ENCODE measurements at places on chromosomes 1 and 21.

GRCh38 chr1:186957314-186957713, 128.6 kb downstream of the PLA2G4A start:
- no peak for DNase-seq

- DNase-seq: no peak
Observed at GRCh38 chr1:175978476-175978875, 228.6 kb downstream of the COP1 start.

DNA sequence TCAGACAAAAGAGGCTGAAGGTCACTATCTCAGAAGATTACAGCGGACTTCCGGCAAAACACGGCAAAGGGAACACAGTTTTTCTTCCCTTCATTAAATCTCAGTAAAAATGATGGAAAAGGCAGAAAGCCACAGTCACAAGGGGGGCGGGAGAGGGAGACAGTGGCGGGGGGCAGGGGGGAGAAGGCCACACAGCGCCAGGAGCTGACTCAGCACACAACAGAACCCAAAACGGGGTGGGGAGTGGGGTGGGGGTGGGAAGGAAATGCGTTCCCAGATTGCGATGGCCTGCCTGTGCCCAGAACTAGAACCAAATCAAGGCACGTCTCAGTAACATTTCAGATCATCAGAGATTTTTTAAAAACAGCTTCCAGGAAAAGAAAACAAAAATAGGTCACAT, 13.4 kb downstream of the CFAP74 start:
- no peak for DNase-seq

DNA sequence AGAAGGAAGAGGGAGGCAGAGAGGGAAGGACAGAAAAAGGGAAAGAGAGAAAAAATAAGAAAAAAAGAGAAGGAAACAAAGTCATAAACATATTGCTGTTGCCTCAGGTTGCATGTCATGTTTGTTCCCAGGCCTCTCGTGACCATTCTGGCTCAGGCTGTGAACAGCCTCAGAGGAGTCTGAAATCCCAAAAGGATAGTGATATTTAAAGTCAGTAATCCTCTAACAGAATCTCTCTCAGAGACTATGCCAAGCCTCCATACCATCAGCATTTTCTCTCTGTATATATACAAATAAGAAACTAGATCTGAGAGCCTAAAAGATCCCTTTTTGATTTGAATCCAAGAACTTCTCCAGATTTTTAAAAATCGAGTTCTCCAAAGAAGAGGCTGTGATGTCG, 35.2 kb downstream of the GORAB start:
- no peak for DNase-seq

- DNase-seq: no peak
Observed at GRCh38 chr1:232252546-232253118, 377.3 kb downstream of the SIPA1L2 start.

DNA sequence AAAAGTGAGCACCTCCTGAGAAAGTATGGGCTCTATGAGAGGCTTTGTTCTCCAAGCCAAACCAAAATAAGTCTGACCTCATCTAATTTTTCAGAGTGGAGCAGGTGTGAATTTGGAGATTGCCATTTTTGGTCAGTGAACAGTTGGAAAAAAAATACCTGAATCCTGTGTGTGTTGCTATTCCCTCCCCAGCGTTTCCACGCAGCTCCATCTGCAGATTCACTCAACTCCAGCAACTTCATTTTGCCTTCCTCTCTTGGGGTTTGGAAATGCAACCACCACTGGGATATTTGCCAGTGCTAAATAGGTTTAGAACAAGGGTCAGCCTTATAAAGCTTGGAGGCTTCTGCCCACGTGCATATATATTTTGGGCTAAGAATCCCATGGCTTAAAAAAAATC, 11.2 kb downstream of the CASQ2 start:
- no peak for DNase-seq

- no peak for DNase-seq
Observed at GRCh38 chr1:107459204-107459904, 318.5 kb downstream of the NTNG1 start.

DNA sequence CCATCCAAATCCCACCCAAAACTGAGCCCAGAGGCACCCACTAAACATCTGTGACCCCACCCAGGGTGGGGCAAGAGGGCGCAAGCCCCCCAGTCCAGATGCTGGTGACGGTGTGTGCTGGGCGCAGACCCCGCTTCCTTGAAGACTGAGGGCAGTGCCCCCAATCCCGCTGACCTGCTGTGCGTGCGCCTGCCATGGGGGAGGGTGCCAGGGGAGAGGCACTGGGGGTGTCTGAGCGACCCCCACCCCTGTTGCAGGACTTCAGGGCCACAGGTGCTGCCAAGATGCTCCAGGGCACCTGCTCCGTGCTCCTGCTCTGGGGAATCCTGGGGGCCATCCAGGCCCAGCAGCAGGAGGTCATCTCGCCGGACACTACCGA, 13.3 kb downstream of the COL6A2 start:
- DNase-seq: no peak

DNA sequence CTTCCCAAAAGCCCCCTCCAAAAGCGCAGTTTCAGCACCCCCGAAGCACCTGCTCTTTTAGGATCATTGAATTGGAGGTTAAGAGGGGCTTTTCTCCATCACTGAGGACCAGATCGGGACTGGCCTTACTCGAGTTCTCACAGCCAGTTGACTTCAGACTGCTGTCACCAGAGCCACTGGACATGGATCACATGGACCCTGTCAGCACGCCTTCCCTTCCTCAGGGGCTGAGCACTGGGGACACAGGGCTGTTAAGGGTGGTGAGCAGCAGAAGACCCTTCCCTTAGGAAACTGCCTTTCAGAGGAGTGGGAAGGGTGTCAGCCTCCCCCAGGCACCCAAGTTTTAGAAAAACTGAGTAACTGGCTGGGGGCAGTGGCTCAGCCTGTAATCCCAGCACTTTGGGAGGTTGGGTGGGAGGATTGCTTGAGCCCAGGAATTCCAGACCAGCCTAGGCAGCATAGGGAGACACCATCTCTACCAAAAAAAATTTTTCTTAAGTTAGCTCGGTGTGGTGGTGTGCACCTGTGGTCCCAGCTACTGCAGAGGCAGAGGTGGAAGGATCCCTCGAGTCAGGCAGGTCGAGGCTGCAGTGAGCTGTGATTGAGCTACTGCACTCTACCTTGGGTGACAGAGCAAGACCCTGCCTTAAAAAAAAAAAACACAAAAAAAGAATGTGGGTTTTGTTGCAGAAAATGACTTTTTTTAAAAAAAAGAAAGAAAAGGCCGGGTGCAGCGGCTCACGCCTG, 584 bp upstream of the FGR start:
- DNase-seq: no peak

- DNase-seq: no peak
Observed at GRCh38 chr1:65179148-65179547, 31.1 kb downstream of the AK4 start.

DNA sequence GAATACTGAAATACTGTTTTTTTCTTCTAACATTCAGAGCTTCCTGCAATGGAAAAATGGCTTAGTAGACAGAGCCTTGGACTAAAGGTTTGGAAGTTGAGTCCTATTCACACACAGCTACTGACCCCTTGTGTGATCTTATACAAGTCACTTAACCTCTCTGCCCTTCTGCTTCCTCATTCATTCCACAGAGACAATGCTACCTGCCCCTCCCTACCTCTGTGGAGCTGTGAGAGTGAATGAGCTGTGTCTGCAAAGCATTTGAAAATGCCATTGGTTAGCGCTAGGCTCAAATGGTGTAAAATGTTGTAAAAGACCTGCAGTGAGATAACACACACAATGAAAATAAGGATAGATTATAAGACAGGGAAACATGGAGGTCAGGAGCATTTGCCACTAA, 214.4 kb downstream of the BARHL2 start:
- DNase-seq: no peak

DNA sequence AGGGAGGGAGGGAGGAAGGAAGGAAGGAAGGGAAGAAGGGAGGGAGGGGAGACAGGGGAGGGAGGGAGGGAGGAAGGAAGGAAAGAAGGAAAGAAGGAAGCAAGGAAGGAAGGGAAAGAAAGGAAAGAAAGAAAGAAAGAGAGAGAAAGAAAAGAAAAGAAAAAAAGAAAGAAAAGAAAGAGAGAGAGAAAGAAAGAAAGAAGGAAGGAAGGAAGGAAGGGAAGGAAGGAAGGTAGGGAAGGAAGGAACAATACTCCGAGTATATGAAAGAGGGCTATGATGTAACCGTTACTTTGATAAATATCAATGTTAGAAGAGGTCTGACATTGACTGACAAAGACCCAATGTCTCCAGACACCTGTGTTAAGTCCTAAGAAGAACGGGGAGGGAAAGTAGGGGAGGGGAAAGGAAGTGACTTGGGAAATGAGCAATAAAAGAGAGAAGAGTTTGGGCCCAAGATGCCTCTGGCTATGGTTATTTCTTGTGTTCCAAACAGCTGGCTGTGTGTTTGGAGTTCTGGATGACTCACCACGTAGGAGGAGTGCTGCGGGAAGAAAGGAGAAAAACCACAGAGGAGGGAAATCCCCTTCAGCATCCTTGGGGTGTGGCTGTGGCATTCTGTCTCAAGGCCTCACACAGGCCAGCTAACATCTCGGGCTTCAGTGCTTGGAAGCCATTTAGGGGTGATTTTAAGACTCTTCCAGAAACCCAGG, 37.0 kb upstream of the RXRG start:
- DNase-seq: peak; percentile 23

DNA sequence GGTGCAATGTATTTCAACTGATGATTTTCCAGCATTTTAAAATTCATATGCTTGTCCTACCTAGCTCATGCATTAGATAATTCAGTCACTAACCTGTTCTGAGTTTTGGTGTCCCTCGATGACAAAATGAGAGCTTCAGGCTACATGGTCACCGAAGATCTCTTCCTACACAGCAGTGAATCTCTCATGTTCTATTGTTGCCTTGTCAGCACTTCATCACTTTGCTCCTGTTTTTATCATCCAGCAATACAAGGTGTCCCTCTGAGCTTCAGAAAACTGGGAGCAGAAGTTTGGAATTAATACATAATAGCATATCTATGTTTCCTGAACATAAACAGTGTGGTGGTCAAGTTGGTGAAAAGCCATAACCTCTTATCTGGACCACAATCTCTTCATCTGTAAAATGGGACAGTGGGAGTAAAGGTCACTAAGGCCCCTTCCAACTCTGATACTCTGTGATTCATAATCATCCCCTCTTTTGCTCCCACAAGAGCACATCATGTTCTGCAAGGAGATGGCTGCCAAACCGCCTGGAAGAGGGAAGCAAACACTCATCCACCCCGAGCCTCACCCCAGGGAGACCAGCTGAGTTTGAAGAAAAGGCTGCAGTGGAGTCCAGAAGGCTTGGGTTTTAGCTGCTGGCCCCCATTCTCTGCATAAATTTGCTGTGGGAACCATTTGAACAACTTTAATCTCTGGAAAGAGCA, 137.9 kb upstream of the F3 start:
- no peak for DNase-seq

DNA sequence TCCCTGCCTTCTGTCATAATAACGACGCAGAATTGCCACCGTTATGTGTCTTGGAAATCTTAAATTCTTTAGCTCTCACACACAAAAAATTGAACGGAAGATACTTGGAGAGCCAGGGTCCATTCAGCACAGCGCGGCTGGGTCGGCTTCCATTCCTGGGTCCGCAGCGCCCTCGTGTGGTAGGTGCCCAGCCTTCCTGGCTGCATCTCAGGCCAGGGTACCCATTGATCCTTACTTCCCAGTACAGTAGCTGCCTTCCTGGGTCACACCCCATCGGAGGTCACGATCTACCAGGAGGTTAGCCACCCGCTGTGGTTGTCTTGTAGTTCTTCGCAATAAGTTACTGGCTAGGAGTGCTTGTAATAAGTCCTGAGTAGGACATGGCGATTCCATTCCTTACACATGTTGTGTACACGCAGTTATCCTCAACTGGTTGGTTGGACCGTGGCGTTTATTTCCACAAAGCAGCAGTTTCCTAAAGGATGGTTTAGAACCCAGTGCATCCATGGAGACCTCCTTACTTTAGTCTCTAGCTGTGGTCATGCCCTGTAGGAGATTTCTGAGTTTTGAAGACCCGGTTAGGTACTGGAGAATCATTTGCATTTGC, 9.9 kb upstream of the MTARC1 start:
- peak; percentile 66 for DNase-seq

- no peak for DNase-seq
Observed at GRCh38 chr1:203103216-203103615, 17.4 kb upstream of the MYOG start.

DNA sequence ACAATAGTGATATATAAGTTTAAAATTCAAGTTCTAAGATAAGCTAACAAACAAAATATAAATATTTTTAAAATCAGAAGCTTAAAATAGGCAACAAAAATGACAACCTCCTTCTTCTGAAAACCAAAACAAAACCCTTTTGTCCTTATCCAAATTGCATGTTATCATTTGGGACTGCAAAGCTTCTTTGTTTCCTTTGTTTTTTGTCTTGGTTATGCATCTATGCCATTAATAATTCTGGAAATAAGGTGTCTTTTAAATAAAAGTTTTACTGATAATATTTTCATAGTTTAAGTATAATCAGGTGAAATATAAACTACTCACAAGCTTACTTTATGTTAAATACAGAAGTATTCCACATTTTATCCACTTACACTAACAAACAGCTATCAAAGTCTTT, 20.5 kb downstream of the ADSS2 start:
- DNase-seq: no peak

GRCh38 chr1:113812661-113813135, 422 bp upstream of the RSBN1 start:
- DNase-seq: no peak

DNA sequence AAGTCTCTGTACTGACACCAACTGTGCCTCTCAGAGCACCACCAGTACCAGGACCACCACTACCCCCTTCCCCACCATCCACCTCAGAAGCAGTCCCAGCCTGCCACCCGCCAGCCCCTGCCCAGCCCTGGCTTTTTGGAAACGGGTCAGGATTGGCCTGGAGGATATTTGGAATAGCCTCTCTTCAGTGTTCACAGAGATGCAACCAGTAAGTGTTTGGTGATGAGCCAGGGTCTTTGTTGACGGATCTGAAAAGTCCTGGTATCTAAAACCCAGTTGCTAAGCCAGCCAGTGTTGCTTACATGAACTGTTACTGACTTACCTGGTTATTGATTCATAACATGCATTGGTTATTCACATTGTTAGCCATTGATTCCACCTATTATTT, 1.1 kb downstream of the C1orf56 start:
- no peak for DNase-seq

DNA sequence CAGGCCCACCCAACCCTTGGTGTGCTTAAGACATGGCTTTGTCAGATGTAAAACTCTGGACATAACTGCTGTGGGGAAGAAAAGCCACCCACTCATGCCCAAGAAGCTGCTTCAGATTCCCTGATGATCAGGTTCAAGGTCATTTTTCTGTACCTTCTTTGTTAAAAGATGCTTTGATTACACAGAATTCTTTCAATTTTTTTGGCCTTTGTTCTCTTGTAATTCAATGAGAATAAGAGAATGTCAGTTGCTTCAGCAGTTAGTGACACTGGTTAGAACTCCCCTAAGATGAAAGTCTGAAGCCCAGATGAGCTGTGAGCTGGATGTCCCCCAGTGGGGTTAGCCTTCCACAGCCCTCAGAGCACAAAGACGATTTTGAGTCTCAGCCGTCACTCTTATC, 152.7 kb downstream of the CHRM3 start:
- DNase-seq: no peak

- no peak for DNase-seq
Observed at GRCh38 chr21:41625428-41625827, 117.5 kb upstream of the TMPRSS2 start.
